ENCODE measurements at places on chromosomes 13 and 19. TPM values are rescaled to one million over a fixed set of nuclear protein-coding genes. Genes with fewer than 3 reads are reported as not detected.

GRCh38 chr13:41053384-41053826, 7.9 kb upstream of the WBP4 start:
- DNase-seq = no peak

- DNase-seq = peak; percentile 43
Observed at GRCh38 chr19:17889609-17890214, 18.0 kb downstream of the SLC5A5 start.

SIGLEC6 gene
- not detected for total RNA-seq

ZNF844 gene
- total RNA-seq = 14.9 TPM

PNMA8B gene
- total RNA-seq = 6.2 TPM

DNA sequence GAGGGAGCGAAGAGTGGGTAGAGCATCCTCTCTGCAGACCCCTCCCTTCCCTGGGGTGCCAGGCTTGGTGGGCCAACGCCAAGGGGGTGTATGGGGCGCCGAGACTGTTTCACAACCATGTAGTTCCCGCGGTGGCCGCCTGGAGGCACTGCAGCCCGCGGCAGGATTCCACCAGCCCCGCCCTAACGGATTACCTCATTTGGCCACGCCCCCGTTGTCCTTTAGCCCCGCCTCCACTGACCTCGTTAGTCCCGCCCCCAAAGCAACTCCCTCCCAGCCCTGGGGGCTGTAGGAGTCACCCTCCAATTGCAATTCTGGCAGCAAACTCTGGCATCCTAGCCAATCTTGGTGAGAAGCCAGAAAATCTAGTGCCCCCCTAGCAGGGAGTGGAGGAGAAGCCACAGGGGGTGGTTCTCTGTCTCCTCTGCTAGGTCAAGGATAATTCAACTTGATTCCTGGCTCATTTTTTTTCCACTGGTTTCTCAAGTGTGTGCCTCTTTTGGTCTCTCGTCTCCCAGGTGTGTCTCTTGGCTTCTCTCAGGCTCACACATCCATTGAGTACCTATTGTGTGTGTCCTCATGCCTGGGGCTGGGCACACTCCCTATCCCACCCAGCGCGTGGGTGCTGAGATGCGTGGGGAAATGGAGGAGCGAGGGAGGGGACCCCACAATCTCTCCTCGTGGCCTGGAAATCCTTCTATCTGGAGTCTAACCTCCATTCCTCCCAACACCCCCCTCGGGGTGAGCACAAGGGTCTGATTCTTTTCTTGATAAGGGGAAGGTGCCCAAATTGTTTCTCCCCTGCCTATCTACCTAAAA, 2.0 kb downstream of the OLFM2 start:
- peak; percentile 83 for DNase-seq

DNA sequence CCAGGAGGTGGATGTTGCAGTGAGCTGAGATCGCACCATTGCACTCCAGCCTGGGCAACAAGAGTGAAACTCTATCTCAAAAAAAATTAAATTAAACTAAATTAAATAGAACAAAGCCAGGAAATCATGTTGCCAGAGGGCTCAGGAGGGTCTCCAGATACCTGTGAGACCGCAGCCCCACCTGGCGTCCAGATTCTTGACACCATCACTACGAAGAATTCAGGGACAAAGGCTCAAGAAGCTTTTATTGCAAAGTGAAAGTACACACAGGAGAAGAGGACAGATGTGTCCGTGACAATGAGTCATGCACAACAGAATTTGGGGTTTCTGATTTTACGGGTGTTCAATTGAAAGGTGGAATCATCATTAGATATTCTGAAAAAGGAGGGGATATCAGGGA, 76.6 kb downstream of the STOML3 start:
- DNase-seq = no peak

SEMA6B gene
- total RNA-seq = 5.2 TPM

NMRK2 gene
- total RNA-seq = not detected

DNA sequence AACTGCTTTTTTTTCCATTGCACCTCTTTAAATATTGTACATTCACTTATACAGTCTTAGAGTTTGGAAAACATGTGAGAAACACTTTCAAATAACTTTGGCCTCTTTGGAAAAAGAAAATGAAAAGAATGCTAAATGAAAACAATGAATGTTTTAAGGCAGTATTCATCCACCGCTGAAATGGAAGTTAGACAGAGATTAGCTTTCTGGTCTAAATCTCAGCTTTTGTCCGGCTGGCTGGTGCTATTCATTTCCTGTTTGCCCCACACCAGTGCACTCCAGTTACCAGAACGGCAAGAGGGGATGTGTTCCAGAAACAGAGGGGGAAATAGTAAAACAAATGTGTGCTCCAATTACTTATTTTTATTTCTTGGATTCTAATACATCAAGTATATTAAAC, 1201.3 kb downstream of the EFNB2 start:
- no peak for DNase-seq

- no peak for DNase-seq
Observed at GRCh38 chr13:42614436-42615035, 40.6 kb downstream of the TNFSF11 start.

GRCh38 chr13:49020940-49021553, 45.3 kb downstream of the FNDC3A start:
- DNase-seq = no peak

- DNase-seq = no peak
Observed at GRCh38 chr13:48443442-48444208, 30.7 kb upstream of the LPAR6 start.

DNA sequence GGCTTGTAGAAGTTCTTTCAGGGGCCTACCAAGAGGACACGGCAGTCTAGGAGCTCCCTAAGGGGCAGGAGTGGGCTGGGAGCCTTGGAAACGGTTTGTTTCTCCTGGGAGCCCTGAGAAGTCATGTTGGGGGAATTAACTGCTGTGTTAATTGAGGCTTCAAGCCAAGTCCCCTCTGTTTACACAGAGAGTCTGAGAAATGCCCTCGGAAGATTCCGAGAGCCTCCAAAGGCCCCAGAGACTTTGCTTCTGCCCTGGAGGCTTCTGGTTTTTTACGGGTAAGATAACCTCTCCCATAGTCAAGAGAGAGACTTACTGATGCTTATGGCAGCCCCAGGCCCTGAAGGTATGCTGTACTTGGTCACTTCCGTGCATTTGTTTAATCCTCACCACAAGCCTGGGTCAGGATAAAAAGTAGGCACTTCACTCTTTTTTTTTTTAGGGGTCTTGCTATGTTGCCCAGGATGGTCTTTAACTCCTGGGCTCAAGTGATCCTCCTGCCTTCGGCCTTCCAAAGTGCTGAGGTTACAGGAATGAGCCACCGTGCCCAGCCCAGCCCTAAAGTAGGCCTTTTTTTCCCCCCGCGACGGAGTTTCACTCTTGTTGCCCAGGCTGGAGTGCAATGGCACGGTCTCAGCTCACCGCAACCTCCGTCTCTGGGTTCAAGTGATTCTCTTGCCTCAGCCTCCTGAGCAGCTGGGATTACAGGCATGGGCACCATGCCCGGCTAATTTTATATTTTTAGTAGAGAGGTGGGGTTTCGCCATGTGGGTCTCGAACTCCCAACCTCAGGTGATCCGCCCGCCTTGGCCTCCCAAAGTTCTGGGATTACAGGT, 15.2 kb downstream of the IER2 start:
- no peak for DNase-seq

TMIGD2 gene
- total RNA-seq = not detected

- DNase-seq = no peak
Observed at GRCh38 chr13:74761801-74762757, 627.9 kb upstream of the KLF12 start.

DNA sequence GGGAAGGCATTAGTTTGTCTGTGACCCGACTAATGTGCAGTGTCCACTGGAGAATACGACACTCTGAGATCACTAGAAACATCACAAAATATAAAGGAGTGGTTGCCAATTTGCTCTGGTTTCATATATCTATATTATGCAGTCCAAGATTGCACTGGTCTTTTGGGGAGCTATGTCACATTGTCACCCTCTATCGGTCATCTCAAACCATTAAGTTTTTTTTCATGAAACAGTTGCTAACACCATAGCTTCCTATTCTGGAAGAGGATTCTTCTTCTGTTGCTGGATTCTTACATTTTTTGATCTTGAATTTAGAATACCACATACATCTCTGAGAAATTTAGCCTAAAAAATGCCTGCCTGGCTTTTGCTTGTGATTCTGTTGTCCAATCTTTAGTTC, 168.6 kb downstream of the LACC1 start:
- no peak for DNase-seq

DNA sequence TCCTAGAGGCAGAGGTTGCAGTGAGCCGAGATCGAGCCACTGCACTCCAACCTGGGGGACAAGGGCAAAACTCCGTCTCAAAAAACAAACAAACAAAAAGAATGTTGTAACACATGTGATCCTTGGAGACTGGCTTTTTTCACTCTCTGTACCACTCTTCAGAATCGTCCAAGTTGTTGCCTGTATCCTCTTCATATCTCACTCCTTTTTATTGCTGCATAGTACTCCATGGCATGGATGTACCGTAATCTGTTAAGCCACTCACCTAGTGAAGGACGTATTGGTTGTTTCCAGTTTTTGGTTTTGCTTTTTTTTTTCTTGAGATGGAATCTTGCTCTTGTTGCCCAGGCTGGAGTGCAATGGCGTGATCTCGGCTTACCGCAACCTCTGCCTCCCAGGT, 7.0 kb upstream of the CD22 start:
- DNase-seq = no peak

DNA sequence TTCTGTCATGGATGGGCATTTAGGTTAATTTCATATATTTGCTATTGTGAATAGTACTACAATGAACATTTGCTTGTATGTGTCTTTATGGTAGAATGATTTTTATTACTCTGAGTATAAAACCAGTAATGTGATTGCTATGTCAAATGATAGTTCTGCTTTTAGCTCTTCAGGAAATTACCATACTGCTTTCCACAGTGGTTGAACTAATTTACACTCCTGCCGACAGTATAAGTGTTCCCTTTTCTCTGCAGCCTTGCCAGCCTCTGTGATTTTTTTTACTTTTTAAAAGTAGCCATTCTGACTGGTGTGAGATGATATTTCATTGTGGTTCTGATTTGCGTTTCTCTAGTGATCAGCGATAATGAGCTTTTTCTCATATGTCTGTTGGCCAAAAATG, 6.5 kb downstream of the SIGLEC7 start:
- no peak for DNase-seq

DNA sequence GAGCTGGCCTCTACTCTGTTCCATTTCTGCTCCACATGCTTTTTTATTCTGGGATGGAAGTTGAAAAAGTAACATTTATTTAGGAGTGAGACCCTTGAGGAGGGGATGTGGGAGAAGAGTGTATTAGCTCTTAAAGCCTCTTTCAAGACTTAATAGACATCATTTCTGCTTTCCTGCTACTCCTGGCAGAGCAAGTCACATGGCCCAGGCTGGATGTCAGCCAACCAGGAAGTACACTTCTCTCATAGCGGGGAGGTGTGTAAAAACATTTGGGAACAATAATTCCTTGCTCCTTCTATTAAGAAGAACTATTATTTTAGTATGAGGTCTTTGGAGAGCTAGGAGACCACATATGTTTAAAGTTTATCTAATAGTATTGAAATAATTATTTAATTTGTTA, 40.6 kb upstream of the FAM216B start:
- peak; percentile 30 for DNase-seq

GRCh38 chr19:5171711-5172110, 168.9 kb downstream of the PTPRS start:
- DNase-seq = no peak

- DNase-seq = no peak
Observed at GRCh38 chr13:56102641-56103040, 1038.1 kb upstream of the PRR20A start.

Measured in ovary (tissue), 10 donors.